CD4-positive, alpha-beta memory T cell (primary cell): ENCODE measurements at places on chromosomes 13 and 19. TPM values are rescaled to one million over a fixed set of nuclear protein-coding genes. Genes with fewer than 3 reads are reported as not detected.

GTF2F1 gene
- 56.3 TPM for total RNA-seq

DNA sequence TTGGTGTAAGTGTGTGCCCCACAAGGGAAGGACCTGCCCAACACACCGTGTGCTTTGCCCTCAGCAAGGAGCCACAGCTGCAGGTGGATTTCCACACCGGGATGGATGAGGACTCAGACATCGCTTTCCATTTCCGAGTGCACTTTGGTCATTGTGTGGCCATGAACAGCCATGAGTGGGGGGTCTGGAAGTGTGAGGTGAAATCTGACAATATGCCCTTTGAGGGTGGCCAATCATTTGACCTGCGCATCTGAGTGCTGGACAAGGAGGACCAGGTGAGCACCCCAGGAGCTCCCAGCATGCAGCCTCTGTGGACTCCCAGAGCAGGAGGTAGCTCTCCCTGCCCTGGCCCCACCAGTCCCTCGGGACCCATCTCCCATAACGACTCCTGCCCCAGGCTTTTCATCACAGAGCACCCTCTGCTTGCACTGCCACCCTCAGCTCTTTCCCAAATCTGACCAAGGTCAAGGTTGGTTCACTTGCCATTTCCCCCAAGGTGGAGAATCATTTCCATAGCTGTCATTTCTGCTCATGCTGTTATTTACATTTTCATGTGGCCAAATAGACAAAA is 13.2 kb upstream of the EID2 start:
- no peak for DNase-seq
- H3K27me3 ChIP-seq: no peaks in the 10 kb centered on the region
- H3K36me3 ChIP-seq: no peaks in the 10 kb centered on the region
- no peak overlapping the region for H3K27ac ChIP-seq
- no peak overlapping the region for H3K4me3 ChIP-seq

- H3K4me3 ChIP-seq: no peak overlapping the region
- no peaks in the 10 kb centered on the region for H3K36me3 ChIP-seq
- DNase-seq: no peak
- no peak overlapping the region for H3K27ac ChIP-seq
- no peaks in the 10 kb centered on the region for H3K27me3 ChIP-seq
These were observed 99.3 kb downstream of the DHRS12 start for GRCh38 chr13:51704399-51705313.

- H3K27me3 ChIP-seq: no peaks in the 10 kb centered on the region
- H3K4me1 ChIP-seq: no peaks in the 10 kb centered on the region
- no peak for DNase-seq
- no peaks in the 10 kb centered on the region for H3K36me3 ChIP-seq
- H3K4me3 ChIP-seq: no peak overlapping the region
- H3K27ac ChIP-seq: no peak overlapping the region
These were observed 100.7 kb downstream of the MBNL2 start for GRCh38 chr13:97322740-97323342.

DNA sequence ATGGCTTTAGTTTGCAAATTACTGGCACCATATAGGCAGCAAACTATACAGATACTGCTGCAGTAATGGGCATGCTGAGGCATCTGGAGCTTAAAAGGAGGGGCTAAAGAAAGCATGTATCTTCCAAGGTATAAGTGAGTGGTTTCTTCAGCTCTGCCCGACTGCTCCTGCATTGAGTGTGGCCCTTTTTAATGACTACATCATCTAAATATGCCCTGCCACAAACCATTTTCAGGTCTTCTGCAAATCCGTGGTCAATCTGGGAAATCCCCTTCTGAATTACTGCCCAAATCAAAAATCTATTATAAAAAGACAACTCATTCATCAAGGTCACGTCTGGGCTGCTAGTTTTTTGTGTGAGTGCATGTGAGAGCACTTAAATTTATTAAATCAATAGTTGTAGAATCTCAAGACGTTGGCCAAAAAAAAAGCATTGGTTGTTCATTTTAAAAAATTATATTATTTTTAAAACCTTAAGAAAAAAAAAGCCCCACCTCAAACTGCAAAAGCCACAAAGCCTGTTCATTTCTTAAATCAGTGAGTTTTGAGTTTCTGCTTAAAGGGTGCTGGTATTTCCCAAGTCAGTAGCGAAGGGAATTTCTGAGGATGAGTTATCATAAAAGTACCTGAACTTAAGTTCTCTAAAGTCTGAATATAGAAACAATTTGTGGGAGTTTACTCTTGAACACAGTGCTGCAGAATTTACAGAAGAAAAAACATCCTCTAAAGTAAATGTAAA is 16.3 kb downstream of the LCP1 start:
- H3K27ac ChIP-seq: peak overlapping the region; percentile 74
- H3K4me1 ChIP-seq: peaks cover 86% of the 10 kb centered on the region
- H3K27me3 ChIP-seq: no peaks in the 10 kb centered on the region

- DNase-seq: no peak
- H3K4me1 ChIP-seq: no peaks in the 10 kb centered on the region
- H3K36me3 ChIP-seq: no peaks in the 10 kb centered on the region
- H3K4me3 ChIP-seq: no peak overlapping the region
These were observed 5.3 kb downstream of the ZNF85 start for GRCh38 chr19:20928371-20928770.

DNA sequence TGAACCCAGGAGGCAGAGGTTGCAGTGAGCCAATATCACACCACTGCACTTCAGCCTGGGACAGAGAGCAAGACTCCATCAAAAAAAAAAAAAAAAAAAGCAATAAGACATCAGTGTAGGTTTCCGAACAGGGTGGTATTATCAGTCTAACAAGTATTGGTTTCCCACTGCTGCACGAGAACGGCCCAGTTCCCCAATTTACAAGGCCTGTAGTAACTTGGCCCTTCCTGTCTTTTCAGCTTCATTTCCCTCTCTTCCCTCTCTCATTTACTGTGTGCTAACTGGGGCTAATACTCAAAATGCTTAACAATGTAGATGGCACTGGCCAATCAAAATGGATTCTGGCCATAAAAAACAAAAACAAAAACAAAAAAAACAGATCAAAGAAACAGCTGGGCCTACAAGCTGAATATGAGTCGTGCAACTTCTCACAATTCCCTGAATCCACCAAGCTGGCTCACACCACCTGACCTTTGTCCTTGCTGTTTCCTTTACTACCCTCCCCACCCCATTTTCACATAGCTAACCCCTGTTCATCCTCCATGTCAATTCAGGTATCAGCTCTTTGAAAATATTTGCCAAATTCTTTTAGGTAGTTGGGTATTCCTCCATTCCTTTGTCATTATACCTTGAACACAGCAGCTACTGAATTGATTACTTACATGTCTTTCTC is 2.4 kb downstream of the TEX101 start:
- no peak overlapping the region for H3K27ac ChIP-seq
- H3K27me3 ChIP-seq: no peaks in the 10 kb centered on the region
- no peak overlapping the region for H3K4me3 ChIP-seq
- no peaks in the 10 kb centered on the region for H3K36me3 ChIP-seq
- no peaks in the 10 kb centered on the region for H3K4me1 ChIP-seq

- peaks cover 44% of the 10 kb centered on the region for H3K4me1 ChIP-seq
- H3K27ac ChIP-seq: peak overlapping the region; percentile 90
- H3K36me3 ChIP-seq: no peaks in the 10 kb centered on the region
- DNase-seq: no peak
- H3K4me3 ChIP-seq: no peak overlapping the region
These were observed 30.6 kb downstream of the GPX4 start for GRCh38 chr19:1134431-1134830.

DNA sequence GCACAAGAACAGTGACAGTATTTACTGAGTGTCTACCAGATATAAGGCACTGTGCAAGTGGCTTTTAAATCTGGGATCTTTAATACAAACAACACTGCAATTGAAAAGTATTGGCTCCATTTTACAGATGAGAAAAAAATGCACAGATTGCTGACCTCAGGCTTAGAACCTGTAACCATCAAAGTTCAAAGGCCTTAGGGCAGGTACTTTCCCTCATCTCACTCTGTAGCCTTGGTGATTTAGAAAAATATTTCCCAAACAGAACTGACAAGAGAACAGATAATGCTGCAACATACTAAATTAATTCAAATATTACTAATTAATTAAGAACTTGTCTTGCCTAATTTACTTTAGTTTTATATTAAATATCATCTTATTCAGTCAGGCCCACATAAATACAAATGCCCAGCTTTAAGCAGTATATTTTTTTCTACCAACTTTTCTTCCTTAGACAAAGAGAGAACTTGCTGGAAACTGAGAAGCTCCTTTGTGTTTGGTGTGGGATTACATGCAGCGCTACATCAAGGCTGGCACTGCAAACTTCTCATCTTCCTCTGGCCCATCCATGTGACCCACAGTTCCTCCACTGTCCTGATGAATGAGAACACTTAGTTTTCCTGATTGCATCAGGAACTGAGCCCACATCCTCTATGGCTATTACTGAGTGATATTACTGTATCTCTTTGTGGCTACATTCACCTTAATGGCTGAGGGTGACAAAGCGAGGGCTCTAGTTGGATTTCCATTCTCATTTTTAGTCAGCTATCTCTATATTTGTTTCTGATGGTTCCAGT is 302.1 kb downstream of the ENOX1 start:
- H3K27me3 ChIP-seq: no peaks in the 10 kb centered on the region
- H3K4me1 ChIP-seq: no peaks in the 10 kb centered on the region
- DNase-seq: peak; percentile 7

KLK14 gene
- total RNA-seq: not detected

- no peak overlapping the region for H3K4me3 ChIP-seq
- H3K36me3 ChIP-seq: no peaks in the 10 kb centered on the region
- no peak for DNase-seq
- no peaks in the 10 kb centered on the region for H3K4me1 ChIP-seq
- H3K27ac ChIP-seq: no peak overlapping the region
These were observed 91.7 kb downstream of the ATP8A2 start for GRCh38 chr13:25463496-25463895.

PLIN4 gene
- 0.22 TPM for total RNA-seq

CERS1 gene
- not detected for total RNA-seq

GRCh38 chr13:48626077-48626449 is 27.7 kb upstream of the CYSLTR2 start:
- no peaks in the 10 kb centered on the region for H3K36me3 ChIP-seq
- no peaks in the 10 kb centered on the region for H3K4me1 ChIP-seq
- no peaks in the 10 kb centered on the region for H3K27me3 ChIP-seq
- DNase-seq: no peak

B3GNT3 gene
- total RNA-seq: not detected

PLEKHF1 gene
- 31.2 TPM for total RNA-seq

DNA sequence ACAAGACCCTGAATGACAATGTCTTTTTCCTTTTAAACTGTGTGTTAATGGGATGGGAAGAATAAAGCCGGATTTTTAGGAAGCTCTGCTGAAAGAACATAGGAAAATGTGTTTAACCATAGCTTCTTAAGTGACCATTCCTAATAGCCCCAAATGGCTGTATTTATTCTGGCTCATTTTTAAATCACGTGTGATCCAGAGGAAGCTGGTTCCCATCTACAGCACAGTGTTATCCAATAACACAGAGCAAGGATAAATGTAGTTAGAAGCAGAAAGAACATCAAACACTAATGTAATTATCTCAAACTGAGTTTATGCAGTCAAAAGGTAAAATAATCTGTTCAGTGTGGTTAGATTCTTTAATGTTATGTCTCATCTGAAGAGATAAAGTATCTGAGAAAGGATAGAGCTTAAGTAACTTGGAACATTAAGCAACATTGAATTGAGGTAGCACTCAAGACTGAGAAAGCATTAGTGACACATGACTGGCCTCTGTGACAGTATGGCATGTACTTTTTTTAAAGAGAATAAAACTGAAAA is 853.3 kb downstream of the GPC5 start:
- no peaks in the 10 kb centered on the region for H3K4me1 ChIP-seq
- H3K27ac ChIP-seq: no peak overlapping the region
- DNase-seq: no peak
- no peaks in the 10 kb centered on the region for H3K27me3 ChIP-seq

GPR4 gene
- not detected for total RNA-seq

GRCh38 chr19:23770672-23771250 is 12.1 kb upstream of the ZNF681 start:
- H3K27ac ChIP-seq: no peak overlapping the region
- H3K36me3 ChIP-seq: peaks cover 3% of the 10 kb centered on the region
- H3K4me3 ChIP-seq: no peak overlapping the region
- no peaks in the 10 kb centered on the region for H3K27me3 ChIP-seq

DNA sequence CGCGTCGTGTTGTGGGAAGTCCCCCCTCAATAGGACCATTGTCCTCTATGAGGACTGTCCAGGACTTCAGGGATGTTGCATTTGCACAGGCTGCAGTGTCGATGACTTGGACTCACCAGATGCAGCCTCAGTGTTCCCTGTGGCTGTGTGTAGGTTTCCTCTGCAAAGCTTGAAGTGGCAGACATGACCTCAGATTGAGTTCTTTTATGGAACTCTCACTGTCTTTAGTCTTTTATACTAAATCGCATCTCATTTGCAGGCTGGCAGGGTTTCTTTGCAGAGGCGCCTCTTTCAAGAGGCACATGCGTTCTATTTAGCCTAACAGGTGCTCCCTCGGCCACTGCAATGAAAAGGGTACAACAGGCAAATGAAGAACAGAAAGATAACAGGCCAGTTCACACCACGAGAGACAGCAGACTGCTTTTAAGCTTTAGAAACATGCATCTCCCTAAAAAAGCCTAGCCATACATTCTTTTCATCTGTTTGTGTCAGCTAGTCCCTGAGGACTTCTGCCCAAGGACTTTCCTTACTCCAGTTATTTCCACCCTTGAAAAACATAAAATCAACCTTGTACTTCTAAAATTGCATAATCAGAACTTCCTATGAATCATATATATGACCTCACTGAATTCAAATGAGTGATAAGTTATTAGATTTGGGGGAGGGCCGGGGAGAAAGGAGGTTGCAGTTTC is 118.4 kb downstream of the RAB20 start:
- H3K36me3 ChIP-seq: no peaks in the 10 kb centered on the region
- H3K4me3 ChIP-seq: no peak overlapping the region
- no peaks in the 10 kb centered on the region for H3K4me1 ChIP-seq
- no peak overlapping the region for H3K27ac ChIP-seq
- no peak for DNase-seq

GRCh38 chr13:30163441-30163840 is 143.9 kb downstream of the KATNAL1 start:
- H3K4me1 ChIP-seq: peaks cover 10% of the 10 kb centered on the region
- no peak overlapping the region for H3K27ac ChIP-seq
- no peak overlapping the region for H3K4me3 ChIP-seq
- H3K27me3 ChIP-seq: no peaks in the 10 kb centered on the region

DNA sequence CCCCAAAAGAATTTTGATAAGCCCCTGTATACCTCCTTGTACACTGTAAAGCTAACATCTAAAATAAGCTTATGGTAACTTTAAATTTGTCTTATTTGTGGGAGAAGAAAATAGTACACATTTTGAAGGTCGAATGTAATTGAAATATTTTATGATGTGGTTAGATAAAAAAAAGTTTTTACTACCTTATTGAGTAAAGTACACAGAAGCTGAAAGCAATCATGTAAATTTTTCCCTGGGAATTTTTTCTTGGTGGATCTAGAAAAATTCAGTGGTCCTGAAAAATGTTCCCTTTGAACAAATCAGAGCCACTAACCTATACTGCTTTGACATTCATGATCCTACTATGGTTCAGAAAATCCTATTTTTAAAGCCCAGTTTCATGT is 46.9 kb downstream of the SIPA1L3 start:
- H3K36me3 ChIP-seq: no peaks in the 10 kb centered on the region
- no peaks in the 10 kb centered on the region for H3K4me1 ChIP-seq
- DNase-seq: no peak
- H3K27ac ChIP-seq: no peak overlapping the region
- no peaks in the 10 kb centered on the region for H3K27me3 ChIP-seq
- H3K4me3 ChIP-seq: no peak overlapping the region
